AG04450 (cell line): ENCODE measurements at places on chromosomes 5 and 9. TPM values are rescaled to one million over a fixed set of nuclear protein-coding genes. Genes with fewer than 3 reads are reported as not detected.

The PCDHA11 gene
- polyA plus RNA-seq: not detected in 2 replicates

DNA sequence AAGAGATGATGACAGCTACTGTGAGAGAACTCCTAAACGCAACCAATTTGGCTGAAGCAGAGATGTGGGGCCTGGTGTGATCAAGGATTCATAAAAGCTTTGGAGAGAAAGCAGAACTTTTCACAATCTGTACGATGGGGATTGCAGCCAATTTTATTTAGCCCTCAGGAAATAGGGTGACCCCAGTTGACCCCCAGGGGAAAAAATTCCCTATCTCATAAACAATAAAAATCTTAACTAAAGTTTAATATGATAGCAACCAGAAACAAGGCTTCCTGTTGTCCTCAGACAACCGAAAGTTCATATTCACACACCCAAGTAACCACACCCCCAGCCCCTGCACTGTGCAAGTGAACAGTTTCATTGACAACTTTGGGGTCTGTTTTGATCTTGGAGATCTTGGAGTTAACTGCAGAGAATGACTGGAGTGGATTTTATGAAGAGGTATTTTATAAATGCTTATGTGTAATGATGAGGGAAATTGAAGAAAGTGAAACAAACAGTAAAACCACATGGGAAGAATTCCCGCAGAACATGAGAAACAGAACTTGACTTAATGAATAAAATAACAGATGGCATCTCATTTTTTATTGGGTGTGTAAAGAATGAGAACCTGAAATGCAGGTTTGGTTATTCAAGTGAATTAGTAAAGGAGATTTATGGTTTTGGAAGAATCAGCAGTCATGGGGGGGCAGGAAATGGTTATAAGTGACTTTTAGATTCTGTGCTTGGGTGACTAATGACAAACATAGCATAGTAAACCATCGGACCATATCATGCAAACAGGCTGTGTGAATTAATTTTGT lies 94.5 kb downstream of the PDE4D start:
- DNase-seq: no peak

The C9orf72 gene
- 3.4 and 4.6 TPM in 2 replicates for polyA plus RNA-seq

DNA sequence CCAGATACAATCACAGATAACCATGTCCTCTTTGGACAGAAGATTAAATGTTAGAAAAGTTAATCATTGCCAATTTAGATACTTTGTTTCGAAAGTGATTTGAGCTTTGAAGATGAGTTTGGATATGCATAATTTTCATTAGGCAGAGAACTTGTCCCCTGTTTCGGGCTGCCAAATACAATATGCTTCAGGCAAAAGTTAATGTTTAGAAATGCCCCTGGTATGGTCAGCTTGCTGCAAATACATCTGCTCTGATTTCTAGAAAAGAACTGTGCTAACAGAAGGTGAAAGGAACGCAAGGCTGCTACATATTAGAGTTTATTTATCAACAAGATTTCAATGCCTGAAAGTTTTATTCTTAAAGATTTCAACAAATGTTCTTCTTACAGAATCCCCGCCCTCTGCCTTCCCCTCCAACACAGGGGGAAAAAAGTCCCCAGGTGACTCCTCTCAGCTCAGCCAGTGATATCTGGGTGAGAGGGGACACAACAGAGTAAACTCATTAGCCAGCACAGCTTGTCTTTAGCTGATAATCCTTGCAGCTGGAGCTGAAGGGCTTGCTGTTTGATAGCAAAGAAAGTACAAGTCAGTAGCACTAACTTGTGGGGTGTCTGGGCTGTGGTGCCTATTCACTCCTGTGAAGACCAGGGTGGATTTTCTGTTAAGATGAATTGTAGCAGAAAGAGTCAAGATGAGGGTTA lies 435.7 kb downstream of the DMAC1 start:
- no peak for DNase-seq

DNA sequence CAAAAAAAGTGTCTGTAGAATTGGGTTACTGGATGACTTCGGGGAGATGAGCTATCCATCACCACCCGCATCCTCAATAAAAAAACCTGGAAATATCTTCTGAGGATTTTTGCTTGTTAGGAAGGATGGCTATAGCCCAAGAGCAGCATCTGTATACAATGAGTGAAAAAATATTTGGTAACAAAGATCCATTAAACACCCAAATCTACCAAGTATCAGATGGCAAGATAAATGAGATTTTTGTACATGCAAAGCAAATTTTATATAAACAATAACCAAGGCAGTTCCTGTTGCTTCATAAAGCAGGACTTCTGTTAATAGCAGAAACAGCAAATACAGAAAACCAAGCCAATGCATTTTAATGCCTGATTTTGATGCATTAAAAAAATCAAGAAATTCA lies 166.6 kb downstream of the SLC28A3 start:
- DNase-seq: no peak

The LHX2 gene
- not detected in 2 replicates for polyA plus RNA-seq

GRCh38 chr5:16013334-16014065 lies 166.1 kb downstream of the MARCHF11 start:
- no peak for DNase-seq

- DNase-seq: peak; percentile 27
Observed at GRCh38 chr9:107340920-107341632, 58.0 kb downstream of the RAD23B start.

GRCh38 chr9:135525241-135526088 lies 4.2 kb downstream of the LCN1 start:
- no peak for DNase-seq

The PROB1 gene
- 0.19 and 0.25 TPM in 2 replicates for polyA plus RNA-seq

DNA sequence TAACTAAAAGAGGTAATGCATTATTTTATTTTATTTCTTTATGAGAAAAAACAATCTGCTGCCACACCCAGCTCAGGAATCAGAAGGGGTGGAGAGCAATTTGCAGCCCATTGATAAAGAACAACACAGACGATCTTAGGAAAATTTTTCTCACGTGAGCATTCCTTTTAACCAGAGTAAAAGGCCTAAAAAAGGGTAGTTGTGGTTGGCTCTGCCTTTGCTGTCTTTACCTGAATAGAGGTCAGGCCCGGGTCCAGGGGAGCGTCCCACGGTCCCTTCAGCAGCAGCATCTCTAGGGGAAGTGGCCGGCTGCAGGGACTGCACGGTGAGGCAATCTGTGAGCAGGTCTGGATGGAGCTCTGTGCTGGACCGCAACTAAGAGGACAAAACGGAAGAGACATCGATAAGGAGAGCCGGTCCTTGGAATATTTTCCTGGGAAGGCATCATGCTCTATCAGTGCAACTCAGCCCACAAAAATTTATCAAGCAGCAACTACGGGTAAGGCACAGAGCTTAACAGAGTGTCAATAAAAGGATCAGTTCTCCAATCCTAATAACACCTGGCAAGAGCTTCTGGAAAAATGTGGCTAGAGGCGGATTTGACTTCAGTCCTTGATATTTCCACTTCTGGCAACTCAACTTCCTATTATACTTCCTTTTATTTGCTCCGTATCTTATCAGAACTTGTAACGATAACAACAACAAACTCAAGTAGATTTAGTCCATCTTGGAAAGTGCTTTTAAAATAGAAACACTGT lies 372.8 kb upstream of the RFX3 start:
- DNase-seq: no peak

The ESM1 gene
- polyA plus RNA-seq: 0.27 and 0.35 TPM in 2 replicates

The SELENOP gene
- 2.0 TPM in 2 replicates for polyA plus RNA-seq

GRCh38 chr9:97983589-97984187 lies 547 bp downstream of the ANP32B start:
- no peak for DNase-seq

GRCh38 chr5:126610160-126610559 lies 9.4 kb downstream of the PHAX start:
- no peak for DNase-seq

GRCh38 chr9:76232861-76233489 lies 161.3 kb downstream of the RFK start:
- no peak for DNase-seq

The IL5 gene
- not detected in 2 replicates for polyA plus RNA-seq

DNA sequence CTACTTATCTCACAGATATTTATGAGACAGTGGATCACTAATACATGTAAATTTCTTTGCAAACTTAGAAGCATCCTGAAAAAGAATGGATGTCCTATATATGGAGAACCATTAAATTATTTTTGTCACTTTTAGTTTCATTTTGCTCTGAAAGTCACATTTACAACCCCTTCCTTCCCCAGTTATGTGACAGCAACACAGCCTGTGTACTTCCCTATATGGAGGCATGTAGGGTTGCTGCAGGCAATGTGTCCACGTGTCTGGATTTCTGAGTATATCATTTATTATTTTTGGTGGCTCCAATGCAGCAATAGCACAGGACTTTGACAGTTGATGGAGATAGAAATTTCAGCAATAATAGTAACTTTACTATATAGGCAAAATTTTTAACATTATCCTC lies 156.4 kb downstream of the ST8SIA4 start:
- DNase-seq: no peak

GRCh38 chr9:138013273-138013672 lies 135.7 kb downstream of the CACNA1B start:
- DNase-seq: no peak

- DNase-seq: no peak
Observed at GRCh38 chr5:148401604-148402003, 17.8 kb downstream of the FBXO38 start.

DNA sequence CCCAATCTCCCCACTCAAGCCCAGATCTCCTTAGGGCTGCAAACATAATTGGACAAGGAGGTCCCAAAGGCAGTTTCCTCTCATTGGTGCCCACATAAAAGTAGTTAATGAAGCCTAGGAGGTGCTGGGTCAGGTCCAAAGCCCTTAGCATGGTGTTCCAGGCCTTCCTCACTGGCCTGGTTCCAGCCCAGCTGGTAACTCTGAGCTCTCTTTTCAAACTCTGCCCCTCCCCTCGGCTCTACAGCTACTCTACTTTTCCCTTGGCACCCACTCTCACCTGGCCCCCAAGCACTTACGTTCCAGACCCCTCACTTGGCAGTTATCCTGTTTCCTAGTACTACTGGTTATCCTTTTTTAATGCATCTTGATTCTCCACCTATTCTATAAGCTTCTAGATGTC lies 9.9 kb downstream of the SEPTIN8 start:
- DNase-seq: no peak

GRCh38 chr5:115459855-115460341 lies 84.7 kb downstream of the FEM1C start:
- DNase-seq: no peak

GRCh38 chr9:19479874-19480273 lies 71.1 kb downstream of the ACER2 start:
- DNase-seq: no peak

- DNase-seq: no peak
Observed at GRCh38 chr5:132526290-132526973, 16.9 kb downstream of the IL5 start.

The EQTN gene
- polyA plus RNA-seq: not detected in 2 replicates

DNA sequence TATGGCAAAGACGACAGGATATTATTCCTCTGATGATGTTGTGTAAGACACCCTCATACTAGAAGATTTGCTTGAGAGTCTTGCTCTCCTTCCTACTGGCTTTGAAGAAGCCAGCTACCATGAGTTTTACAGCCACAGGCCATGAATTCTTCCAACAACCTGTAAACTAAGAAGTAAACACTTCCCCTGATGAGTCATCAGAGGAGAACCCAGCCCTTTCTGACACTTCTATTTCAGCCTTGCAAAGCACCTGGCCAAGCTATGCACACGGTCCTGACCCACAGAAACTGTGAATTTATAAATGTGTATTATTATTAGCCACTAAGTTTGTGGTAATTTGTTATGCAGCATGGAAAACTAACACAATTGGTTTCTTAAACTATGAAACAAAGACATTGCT lies 288.8 kb upstream of the ADAMTSL1 start:
- no peak for DNase-seq

The CCNI2 gene
- not detected in 2 replicates for polyA plus RNA-seq

- no peak for DNase-seq
Observed at GRCh38 chr5:178895615-178896571, at the start of gene ZFP2. TSS of gene ZFP2 (plus strand) at chr5:178895913. CDS start at chr5:178931314, 35,401 bp downstream.

The ELAVL2 gene
- polyA plus RNA-seq: 0.04 and 0.05 TPM in 2 replicates

DNA sequence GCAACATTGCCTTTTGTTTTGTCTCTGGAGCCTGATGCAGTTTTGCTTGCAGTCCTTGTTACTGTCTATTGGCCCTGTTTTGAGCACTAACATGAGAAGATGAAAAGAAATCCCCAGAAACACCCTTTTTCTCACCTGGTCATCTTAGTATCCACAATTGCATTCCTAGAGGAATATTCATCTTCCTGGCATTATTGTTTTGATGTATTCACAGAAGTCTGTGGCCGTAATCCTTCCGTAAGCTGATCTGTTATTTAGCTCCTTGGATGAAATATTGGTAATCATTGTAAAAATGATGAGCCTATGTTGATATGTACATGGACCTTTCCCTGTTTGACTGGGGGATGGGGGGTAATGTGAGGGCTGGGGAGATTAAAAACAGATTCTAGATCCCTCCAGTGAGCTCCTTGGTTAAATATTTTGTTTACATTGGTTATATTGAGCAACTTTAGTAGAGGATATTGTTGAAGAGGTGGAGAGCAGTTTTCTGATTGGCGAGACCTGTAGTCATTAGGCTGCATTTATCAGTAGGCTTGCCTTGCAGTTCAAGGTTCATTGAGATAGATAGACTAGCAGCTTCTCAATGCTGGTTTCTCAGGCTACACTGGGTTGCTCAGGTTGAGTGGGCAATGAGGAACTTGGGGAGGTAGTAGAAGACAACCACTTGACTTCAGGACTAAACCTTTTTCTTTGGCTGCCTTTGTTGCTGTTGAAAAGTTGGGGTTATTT lies 117.5 kb downstream of the MACIR start:
- no peak for DNase-seq

The NR6A1 gene
- 0.10 and 0.12 TPM in 2 replicates for polyA plus RNA-seq

GRCh38 chr9:125613141-125613540 lies 93.9 kb downstream of the MAPKAP1 start:
- no peak for DNase-seq

DNA sequence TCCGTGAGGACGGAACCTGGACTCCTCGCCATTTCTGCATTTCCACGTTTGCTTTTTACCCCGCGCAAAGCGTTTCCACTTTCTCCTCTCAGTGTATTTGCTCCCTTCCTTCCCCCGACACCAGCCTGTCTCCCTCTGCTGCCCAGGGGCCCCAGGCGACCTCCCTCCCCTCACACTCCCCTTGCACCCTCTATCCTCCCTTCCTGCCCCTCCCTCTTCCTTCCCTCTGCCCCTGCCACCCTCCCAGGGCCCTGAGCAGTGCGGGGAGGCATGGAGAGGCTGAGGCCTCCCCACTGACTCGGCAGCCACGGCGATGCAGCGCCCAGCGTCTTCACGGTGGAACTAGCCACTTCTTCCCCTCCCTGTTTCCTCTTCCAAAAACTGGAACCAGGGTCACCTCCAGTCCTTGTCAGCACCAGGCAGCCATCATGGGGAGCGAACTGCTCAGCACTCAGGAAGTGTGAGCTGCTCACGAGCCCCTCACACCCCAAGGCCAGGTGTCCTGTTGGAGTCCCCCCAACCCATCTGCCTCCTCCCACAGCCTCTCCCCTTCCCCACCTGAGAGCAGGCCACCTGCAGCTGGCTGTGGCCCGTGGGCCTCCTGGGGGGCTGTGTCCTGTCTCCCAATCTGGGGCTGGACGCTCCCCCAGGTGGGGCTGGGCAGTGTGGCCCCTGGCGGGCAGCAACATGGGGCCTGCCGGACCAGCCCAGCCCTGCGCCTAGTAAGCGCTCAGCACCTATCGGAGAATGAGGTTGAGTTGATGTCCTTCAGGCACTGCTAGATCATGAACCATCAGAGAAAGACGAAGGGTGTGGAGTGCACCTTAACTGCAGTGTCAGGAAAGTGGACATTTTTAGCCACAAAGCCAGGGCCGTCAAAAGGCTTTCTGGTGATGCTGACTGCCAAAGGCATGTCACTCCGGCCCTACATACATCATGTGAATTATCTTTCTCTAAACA lies 17.5 kb downstream of the UBE2QL1 start:
- no peak for DNase-seq

GRCh38 chr9:134439368-134439784 lies 113.1 kb downstream of the RXRA start:
- DNase-seq: no peak

The SPAAR gene
- 0.17 and 0.27 TPM in 2 replicates for polyA plus RNA-seq

GRCh38 chr5:158142156-158142555 lies 283.2 kb upstream of the CLINT1 start:
- DNase-seq: no peak
